ENCODE measurements at places on chromosomes 5 and 9.
A peak's percentile ranks its signal among the peaks of the same experiment; 100 is the strongest.

DNA sequence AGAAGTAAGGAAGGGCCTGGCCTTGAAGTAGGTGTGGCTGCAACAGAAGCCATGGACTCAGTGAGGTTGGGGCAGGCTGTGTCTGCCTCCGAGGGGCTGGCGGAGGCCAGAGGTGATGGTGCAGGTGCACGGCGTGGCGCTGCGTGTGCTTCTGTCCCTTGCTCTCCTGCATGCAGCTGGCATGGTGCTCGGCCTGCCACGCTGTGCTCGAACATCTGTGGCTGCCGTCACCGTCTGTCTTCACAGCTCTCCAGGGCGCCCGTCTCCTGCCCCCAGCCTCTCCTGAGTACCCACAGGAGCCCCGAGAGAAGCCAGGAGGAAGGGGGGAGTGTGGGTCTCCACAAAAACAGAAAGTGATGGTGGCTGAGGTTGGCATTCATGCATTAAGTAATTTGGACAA is 193.7 kb downstream of the CACNA1B start:
- no peak for DNase-seq

- DNase-seq = peak; percentile 23
Observed at GRCh38 chr5:139636207-139636792, 11.8 kb upstream of the CXXC5 start.

DNA sequence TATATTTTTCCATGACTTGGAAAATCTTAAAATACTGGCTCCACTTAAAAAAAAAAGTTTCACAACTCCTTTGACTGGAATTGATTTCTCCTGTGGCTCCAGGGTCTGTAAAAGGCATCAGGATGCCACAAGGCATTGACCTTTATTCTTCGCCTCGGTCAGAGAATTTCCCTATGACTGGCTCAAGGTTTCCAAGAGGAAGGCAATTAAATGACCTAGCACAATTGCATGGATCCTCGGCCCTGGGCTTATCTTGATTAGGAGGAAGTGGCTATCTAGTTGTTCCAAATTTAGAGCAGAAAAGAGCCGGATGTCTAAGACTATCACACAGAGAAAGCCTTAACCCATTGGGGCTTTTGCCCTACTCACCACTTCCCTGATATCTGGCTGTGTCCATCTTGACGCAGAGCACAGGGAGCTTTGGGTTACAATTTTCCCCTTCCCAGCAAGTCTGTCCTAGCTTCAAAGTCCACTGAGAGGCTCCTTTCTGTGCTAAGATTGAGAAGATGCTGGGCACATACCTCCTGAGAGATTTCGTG is 56.9 kb upstream of the COL15A1 start:
- DNase-seq = no peak

DNA sequence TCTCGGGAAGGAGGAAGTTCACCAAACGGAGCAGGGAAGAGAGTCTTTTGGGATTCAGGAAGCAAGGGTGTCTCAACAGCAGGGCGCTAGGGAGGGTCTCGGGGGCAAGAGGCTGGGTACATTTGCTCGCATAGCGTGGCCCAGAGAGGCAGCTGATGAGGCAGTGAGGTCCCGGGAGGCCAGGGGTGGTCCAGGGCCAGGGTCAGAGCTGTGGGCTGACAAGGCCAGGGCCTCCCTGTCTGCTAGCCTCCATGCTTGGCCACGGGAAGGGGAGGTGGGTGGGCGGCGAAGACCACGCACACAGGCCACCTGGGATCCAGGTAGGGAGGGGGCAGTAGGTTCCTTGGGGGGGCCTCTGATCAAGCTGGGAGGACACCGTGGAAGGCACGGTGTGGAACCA is 6.0 kb downstream of the NDOR1 start:
- DNase-seq = no peak

DNA sequence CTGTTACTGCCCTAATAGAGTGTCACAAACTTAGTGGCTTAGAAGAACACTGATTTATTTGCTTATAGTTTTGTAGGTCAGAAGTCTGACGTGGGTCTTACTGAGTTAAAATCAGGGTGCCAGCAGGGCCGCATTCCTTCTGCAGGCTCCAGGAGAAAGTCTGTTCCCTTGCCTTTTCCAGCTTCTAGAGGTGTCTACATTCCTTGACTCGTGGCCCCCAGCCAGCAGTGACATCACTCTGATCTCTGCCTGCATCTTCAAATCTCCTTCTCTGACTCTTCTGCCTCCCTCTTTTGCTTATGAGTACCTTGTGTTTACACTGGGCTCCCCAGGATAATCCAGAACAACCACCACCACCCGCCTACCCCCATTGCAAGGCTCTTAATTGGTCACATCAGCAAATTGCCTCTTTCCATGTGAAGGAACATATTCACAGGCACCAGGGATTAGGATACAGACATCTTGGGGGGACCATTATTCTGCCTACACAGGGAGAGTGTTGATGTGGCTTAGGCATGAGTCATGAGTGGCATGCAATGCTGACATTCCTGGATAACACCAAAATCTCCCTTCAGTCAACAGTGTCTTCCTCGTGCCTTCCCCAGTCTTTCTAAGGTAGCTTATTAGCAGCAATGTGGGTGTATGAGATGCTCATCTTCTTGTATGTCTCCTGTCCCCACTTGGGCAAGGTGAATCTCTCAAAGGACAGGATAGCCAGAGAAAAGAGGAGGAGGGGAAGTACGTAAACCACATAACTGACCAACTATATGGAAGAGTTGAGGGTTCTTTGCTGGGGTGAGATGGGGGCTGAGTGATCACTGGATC is 24.4 kb downstream of the CYFIP2 start:
- DNase-seq = peak; percentile 37

Measured in astrocyte of the spinal cord (primary cell).